ENCODE measurements at places on chromosomes 12 and 14.

DNA sequence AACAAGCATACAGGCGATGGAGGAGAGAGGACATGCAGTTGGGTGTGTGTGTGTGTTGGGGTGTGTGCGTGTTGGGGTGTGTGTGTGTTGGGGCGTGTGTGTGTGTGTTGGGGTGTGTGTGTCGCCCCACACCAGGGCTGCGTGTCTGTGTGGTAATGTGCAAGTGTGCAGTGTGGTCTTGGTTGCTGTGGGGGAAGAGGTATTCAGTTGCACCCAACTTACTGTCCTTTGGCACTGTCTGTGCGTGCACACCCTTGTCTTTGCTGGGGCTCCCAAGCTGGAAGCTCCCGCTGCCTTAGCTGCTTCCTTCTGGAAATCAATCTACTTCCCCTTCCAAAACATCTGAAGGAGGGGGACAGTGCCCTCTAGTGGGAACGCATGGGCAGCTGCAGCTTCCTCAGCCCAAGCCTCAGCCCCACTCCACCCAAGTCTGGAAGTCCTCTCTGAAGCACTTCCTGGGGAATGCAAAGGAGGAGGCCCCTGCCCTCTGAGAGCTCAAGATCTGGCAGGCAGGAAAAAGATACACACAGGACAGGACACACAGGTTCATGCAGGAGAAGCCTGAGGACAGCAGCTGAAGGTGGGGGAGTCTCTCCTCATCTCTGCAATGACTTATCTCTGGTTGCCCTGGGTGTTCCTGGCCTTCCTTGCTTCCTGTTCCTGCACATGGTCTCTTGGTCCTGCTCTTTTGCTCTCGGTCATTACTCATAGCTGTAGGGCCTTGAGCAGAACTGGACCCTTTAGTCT, 13.1 kb downstream of the ASIC1 start:
- peak; percentile 39 for DNase-seq

DNA sequence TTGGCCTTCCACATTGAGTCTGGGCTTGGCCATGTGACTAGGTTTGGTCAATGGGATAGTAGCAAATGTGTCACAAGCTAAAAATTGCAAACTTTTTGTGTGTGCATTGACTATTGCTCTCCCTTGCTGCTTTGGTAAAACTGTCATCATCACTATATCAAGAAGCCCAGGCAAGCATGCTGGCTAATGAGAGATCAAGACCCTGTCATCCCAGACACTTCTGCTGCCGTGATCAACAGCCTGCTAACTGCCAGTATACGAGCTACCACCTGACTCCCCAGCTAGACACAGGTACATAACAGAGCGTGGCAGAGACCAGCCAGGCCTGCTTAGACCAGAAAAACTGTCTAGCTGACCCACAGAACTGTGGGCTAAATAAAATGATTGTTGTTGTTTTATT, 456.7 kb upstream of the DCN start:
- no peak for DNase-seq

DNA sequence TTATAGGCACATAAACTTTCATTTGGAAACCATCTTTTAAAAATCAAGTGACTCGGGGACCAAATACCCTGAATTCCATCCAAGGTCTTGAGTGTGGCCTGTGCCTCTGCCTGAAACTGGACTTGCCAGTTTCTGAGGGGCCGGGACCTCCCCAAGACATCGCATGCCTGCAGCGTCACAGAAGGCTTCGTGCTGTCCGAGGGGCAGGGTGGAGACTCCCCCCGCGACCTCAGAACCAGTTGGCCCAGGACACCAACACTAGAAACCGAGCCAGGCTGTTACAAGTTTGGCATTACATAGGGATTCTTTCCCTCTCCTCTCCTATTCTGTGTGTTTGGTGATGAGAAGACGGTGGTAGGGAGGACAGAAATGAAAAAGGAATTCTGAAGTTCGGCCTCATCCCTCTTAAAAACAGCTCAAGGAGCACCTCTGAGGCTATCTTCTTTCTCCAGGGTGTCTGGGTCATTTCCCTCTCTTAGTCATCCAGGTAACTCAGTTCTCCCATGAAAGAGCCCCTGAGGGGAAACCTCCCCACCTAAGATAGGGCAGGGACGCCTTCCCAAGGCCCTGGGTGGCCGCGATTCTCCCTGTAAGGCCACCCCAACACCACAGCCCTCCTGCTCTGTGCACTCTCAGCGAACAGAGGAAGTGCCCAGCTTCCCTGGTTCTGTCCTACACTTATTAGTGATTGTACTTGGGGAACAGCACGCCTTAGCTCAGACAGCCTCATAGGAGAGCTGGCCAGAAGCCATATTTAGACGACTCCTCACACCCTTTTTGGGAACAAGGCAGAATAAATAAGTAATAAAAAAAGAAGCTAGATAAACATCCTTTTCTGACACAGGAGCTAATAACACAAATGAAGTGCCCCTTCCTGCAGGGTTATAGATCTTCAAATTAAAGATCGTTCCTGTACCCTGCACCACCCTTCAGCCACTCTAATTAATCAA, 93.8 kb downstream of the BCL11B start:
- no peak for DNase-seq

DNA sequence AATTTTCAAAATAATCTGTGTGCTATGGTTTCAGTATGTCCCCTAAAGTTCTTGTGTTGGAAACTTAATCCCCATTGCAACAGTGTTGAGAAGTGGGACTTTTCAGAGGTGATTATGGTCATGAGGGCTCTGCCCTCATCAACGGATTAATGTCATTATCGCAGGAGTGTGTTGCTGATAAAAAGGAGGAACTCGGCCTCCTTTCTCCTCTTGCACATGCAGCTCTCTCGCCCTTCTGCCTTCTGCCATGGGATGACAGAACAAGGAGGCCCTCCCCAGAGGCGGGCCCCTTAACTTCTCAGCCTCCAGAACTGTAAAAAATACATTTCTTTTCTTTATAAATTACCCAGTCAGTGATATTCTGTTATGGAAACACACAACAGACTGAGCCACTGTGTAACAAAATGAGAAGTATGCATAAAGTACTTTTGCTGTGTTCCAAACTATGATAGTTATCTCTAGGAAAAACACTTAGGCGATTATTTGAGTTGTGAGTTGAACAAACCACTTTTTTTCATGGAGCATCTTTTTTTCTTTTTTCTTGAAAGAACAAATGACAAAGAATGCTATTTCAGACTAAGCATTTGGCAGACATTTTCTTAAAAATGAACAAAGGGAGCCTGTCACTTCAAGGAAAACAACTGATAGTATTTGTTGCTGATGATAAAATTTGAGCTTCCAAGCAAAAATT, 134.8 kb upstream of the FUT8 start:
- DNase-seq: no peak

- no peak for DNase-seq
Observed at GRCh38 chr12:119225454-119225853, 46.7 kb downstream of the HSPB8 start.

GRCh38 chr14:24789378-24789884, 155.4 kb upstream of the GZMB start:
- DNase-seq: no peak

GRCh38 chr12:42564556-42564955, 25.0 kb downstream of the PRICKLE1 start:
- DNase-seq: no peak

DNA sequence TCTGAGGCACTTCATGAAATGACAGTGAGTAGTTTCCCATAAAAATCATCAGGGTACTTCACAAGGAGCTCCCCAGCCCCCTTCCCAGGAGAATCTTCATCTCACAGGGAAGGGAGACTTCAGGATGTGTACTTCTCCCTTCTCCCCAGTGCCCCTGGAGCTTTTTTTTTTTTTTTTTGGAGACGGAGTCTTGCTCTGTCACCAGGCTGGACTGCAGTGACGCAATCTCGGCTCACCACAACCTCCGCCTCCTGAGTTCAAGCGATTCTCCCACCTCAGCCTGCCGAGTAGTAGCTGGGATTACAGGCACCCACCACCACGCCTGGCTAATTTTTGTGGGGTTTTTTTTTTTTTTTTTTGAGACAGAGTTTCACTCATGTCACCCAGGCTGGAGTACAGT, 10.4 kb downstream of the ITPK1 start:
- DNase-seq: no peak

GRCh38 chr14:77091518-77091917, 6.5 kb upstream of the CIPC start:
- DNase-seq: no peak

DNA sequence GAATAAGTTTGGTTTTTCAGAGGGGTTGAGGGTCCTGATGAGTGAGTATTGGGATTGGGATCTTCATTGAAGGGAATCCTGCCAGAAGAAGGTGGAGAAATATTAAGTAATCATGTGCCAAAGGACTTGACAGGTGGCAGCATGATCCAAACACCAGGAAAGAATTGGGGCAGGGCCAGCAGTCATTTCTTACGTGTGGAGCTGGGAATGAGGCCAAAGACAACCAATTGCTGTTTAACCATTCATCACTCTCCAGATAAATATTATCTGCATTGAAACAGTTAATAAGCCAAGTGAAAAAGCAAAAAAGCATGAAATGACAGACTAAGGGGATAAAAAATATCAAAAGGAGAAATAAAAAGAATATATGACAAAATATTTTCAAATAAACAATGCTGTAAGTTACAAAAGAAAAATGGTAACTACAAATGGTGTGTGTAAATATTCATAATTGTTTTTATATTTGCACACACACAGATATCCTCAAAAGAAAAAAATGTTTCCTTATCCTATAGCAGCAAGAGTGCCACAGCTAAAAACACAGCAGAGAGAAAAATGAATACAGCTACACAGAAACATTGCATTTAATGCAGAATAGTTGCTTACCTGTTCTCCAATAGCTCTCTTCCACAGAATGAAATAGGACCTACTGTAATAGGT, 26.2 kb downstream of the C2CD5 start:
- no peak for DNase-seq

DNA sequence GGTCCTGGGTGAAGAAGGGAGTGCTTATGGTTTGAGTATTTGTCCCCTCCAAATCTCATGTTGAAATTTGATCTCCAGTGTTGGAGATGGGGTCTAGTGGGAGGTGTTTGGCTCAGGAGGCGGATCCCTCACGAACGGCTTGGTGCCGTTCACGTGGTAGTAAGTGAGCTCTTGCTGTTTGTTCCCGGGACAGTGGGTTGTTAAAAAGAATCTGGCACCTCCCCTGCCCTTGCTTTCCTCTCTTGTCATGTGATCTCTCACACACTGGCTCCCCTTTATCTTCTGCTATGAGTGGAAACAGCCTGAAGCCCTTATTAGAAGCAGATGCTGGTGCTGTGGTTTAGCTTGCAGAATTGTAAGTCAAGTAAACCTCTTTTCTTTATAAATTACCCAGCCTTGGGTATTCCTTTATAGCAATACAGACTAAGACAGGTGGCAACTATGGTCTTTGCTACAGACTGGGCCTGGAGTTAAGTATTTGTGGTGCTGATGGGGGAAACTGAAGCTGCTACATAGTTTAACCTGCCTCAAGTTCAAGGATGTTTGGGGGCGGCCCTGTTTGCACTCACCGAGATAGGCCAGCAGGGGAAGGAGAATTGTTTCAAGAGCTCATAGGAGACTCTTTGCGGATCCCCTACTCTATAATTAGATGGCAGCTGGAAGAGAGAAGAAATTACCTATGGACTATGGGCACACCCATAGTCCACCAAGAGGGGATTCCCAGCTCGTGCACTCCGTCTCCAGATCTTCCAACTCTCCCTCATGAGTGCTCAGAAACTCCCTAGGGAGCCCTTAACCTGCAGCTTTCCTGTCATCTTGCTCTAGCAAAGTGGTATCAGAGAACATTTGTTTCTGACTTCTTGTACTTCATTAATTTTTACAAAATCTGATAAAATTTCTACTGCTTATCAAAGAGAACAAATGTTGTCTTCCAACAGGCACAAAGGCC, 164.6 kb downstream of the SLC15A5 start:
- no peak for DNase-seq

DNA sequence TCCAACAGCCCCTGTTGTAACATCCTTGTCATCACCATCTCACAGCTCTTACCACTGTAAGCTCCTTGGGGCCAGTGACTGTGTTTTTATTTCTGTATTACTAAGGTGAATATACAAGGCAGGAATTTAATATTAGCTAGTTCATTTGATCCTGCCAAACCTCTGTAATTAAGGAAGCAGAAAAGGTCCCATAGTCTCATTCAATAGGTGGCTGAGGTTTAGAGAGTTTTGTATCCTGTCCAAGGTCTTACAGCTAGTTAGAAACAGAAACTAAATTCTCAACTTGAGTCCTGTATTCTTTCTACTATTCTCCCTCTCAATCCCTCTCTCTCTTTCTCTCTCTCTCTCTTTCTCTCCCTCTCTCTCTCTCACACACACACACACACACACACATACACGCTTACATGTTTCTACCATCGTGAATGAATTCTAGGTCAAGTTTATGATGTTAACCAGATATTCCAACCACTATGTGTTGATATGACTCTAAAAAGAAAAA, 543 bp upstream of the GLIPR1 start:
- DNase-seq: no peak

DNA sequence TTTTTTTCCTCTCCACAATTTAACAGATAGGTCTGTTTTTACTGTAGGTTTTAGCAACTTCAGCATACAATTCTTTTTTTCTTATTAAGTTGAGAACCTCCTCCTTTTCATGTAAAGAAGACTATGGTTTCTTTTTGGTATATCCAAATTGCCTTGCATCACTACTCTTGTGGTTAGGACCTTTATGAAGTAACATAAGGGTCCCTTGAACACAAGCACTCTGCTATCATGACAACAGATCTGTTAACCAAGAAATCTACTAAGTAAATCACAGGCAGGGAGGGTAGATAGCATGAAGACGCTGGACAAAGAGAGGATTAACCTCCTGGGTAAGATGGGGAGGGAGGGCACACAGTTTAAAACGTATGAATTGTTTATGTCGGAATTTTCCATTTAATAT, 380.6 kb downstream of the CCDC91 start:
- no peak for DNase-seq

DNA sequence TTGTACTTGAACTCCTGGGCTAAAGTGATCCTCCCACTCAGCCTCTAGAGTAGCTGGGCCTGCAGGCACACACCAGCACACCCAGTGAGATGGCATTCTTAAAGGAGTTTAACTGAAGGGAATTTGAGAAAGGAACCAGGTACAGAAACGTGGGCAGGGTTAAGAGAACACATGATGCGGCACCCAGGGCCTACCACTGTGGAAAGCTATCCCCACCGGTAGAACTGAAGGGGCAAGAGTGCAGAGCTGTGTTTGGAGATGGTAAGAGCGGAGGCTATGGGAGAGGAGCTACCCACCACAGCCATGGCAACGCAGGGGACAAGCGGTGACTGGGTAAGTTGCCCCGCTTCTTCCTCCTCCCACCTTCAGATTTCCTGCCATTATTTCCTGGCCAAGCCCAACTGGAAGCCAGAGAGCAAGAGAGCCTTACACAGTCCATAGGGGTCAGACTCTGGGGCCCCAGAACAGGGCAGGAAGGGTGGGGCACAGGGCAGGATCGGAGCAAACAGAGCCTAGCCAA, 46.5 kb downstream of the SOCS2 start:
- no peak for DNase-seq

DNA sequence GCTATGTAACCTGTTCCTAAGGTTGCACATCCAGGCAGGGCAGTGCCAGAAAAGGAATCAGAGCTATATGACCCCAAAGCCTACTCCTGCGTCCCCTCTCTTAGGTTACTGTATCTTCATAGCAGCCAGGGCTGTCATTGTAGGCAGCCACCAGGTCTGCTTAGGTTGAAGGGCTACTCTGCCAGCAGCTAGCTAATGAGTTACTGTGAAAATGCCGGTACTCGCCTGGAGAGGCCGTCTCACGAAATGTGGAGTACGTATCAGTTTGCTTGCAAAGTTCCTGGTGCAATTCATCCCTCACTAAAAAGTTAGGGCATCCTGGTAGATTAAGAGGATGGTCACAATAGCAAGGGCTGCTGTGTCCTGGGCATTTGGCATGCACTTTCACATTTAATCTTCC, 50.9 kb downstream of the RPH3A start:
- DNase-seq: no peak

Data from stimulated activated CD8-positive, alpha-beta memory T cell treated with anti-CD3 and anti-CD28 coated beads, Interleukin-4, amount 100 ng/mL, for 1 hour (primary cell).